Thyroid gland (tissue), 4 donors: ENCODE measurements at places on chromosomes 7 and 10. TPM values are rescaled to one million over a fixed set of nuclear protein-coding genes. Genes with fewer than 3 reads are reported as not detected.

GRCh38 chr10:96706331-96706853, 13.9 kb downstream of the PIK3AP1 start:
- no peak for DNase-seq

DNA sequence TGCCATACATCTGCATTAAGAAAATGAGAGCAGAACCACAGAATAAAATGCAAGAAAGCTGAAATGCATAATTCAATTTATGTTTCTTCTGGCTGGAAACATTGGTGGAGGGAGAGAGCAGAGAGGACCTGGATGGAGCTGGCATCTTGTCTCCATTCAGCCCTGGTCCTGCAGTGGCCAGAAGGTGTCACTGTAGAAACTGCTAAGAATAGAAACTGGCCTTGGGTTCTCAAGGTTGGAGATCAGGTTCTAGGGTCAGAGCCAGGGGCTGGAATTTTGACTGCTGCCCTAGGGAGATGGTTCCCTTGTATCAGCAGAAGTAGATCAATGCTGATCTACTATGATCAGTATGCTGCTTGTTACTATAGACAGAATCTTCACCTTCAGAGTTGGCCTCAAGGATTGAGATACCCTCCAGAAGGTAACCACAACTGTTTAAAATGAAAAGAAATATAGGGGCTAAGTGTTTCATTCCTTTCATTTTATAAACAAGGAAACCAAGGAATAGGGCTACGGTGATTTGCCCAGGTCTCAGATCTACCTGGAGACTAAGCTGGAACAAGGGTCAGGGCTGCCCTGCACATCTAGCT, 13.1 kb downstream of the TAS2R41 start:
- peak; percentile 33 for DNase-seq

GRCh38 chr10:102775935-102776669, 32.4 kb downstream of the WBP1L start:
- DNase-seq: peak; percentile 90

- DNase-seq: no peak
Measured at GRCh38 chr10:7833210-7833609, 14.9 kb downstream of the TAF3 start.

- DNase-seq: no peak
Measured at GRCh38 chr7:158539711-158540146, 47.9 kb downstream of the PTPRN2 start.

DNA sequence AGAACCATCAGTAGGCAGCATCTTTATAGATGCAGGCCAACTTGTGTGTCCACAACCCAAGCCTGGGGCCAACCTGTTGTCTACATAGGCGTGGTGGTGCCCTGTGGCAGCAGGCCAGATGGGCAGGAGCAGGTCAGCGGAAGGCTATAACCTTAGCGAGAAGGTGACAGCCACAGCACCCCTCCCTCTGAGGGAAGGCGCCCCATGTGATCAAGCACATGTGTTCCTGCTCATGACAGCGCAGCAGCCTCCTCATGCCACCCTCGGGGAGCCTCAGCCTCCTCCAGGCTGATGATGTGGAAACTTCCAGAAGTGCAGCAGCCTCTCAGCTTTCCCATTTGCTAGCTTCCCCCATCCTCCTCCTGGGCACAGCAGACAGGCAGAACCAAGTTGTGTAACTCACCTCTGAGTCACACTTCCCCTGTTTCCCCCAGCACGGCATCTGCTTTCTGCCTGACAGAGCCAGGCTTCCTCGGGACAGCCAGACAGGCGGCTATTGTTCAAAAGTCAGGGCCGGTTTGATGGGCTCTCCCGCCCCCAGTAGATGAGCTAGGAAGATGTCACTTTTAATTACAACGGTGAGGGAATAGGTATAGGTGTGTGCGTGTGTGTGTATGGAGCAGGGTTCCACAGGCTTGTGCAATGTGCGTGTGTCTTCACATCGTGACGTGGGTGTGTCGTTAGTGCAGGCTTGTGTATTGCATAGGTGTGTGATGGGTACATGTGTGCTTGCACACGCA, 312.0 kb upstream of the ZMIZ1 start:
- peak; percentile 52 for DNase-seq

- DNase-seq: no peak
Measured at GRCh38 chr7:103573479-103574058, 127.6 kb upstream of the SLC26A5 start.

DNA sequence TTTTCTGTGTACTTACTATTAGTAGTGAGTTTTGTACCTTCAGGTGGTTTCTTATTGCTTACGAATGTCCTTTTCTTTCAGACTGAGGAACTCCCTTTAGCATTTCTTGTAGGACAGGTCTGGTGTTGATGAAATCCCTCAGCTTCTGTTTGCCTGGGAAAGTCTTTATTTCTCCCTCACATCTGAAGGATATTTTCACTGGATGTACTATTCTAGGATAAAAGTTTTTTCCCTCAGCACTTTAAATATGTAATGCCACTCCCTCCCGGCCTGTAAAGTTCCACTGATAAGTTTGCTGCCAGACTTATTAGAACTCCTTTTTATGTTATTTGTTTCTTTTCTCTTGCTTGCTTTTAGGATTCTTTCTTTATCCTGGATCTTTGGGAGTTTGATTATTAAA, 1.7 kb upstream of the CYCS start:
- DNase-seq: no peak

- no peak for DNase-seq
Measured at GRCh38 chr7:91668217-91668616, 212.3 kb downstream of the MTERF1 start.

DNA sequence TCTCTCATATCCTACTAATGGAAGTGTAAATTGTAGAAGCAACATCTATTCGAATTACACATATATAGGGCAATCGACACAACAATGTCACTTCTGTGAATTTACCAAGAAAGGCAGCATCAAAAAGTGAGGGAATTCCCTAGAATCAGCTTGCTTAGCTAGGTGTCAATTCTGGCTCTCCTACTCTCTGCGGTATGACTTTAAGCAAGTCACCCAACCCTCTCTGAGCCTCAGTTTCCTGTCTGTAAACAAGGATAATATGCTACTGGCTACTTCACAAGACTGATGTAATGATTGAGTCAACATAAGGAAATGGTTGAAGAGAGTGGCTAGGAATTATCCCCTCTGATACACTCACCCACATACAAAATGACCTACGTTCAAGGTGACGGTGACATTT, 19.4 kb downstream of the CCDC6 start:
- DNase-seq: no peak

- peak; percentile 76 for DNase-seq
Measured at GRCh38 chr10:13219685-13220670, 14.2 kb downstream of the UCMA start.

GRCh38 chr10:74418285-74418872, 267.4 kb downstream of the ADK start:
- peak; percentile 65 for DNase-seq

Gene SLC26A3
- total RNA-seq: 0.45 TPM
